ENCODE measurements at places on chromosomes 16 and 17. TPM values are rescaled to one million over a fixed set of nuclear protein-coding genes. Genes with fewer than 3 reads are reported as not detected.

CMIP gene
- total RNA-seq = 13.5 TPM

PRSS22 gene
- total RNA-seq = not detected

DNA sequence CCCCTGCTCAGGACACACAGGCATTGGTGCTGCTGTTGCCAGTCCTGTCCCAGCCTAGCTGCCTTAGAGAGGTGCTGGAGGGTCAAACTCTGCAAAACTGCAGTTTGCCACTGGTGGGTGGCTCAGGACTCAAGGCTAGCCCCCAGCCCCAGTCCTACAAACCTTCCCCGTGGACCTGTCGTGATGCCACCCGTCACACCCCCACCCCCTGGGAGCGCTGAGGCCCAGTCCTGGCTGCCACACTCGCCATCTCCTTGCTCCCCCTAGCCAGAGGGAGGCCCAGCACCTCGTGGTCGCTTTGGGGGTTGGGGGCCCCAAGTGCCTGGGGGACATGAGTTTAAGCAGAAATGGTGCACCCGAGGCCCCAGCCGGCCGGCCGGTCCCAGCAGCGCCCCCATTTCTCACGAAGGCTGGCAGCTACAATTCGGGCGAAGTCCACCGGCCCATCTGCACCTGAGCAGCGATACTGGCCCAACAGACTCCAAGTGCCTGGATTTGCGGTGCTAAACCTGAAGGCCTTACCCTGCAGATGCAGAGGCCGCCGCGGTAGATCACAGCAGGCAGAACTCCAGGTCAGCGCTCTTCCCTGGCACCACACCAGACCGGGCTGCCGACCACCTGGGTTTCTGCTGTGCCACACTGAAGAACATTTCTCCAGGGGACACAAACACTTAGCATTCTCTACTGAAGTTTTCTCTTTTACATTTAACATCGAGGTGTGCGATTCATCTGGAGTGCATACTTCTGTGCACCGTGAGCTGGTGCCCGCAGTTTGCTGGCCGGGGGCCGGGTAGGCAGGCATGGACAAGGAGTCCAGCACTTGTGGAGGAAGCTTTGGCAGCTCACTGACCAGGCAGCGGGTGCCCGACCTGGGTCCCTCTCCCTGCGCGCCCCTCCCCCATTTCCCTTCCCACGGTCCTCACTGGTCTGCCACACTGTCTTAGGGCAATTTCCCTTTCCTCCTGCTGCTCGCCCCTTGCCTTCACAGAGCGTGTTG lies 130.0 kb downstream of the KCNJ12 start:
- no peak for DNase-seq

- no peak for DNase-seq
Observed at GRCh38 chr16:82034981-82035612, at the start of gene HSD17B2. Gene HSD17B2 (plus strand): TSS chr16:82035253. CDS start chr16:82035425, 172 bp downstream.

- peak; percentile 26 for DNase-seq
Observed at GRCh38 chr17:66975614-66976378, 11.3 kb downstream of the CACNG4 start.

DNA sequence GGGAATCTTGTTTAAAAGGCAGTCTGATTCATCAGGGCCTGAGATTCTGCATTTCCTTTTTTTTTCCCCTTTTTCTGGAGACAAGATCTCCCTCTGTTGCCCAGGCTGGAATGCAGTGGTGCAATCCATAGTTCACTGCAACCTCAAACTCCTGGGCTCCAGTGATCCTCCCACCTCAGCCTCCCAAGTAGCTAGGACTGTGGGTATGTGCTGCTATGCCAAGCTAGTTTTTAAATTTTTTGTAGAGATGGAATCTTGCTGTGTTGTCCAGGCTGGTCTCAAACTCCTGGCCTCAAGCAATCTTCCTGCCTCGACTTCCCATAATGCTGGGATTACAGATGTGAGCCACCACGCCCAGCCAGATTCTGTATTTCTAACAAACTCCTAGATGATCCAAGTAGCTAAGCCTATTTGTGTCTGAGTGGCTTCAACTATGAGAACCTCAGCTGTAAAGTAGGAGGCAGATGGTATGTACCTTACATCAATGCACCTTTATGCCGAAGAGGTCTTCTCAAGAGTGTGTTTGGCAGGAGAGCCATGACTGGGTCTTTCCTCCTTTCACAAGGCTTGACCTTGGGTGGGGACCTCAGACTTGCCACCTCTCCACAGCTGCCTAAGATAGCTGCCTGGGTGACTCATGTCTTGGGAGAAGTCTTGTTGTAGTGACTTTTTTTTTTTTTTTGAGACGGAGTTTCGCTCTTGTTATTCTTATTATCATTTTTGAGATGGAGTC lies 10.9 kb downstream of the LDAF1 start:
- peak; percentile 22 for DNase-seq

GRCh38 chr17:2705888-2706795 lies 5.4 kb downstream of the CLUH start:
- no peak for DNase-seq

GRCh38 chr16:73063854-73064211 lies 15.9 kb upstream of the ZFHX3 start:
- DNase-seq = no peak

DNA sequence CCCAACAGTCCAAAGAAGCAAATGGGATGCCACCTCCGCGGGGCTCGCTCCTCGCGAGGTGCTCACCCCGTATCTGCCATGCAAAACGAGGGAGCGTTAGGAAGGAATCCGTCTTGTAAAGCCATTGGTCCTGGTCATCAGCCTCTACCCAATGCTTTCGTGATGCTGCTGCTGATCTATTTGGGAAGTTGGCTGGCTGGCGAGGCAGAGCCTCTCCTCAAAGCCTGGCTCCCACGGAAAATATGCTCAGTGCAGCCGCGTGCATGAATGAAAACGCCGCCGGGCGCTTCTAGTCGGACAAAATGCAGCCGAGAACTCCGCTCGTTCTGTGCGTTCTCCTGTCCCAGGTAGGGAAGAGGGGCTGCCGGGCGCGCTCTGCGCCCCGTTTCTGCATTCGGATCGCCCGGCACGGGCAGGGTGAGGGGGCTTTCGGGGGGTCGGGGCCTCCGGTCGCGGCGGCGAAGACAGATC lies at the start of gene CDH13:
TSS of gene CDH13 (plus strand) at position 179 of the 471 bp plus-strand sequence.
- peak; percentile 86 for DNase-seq

DNA sequence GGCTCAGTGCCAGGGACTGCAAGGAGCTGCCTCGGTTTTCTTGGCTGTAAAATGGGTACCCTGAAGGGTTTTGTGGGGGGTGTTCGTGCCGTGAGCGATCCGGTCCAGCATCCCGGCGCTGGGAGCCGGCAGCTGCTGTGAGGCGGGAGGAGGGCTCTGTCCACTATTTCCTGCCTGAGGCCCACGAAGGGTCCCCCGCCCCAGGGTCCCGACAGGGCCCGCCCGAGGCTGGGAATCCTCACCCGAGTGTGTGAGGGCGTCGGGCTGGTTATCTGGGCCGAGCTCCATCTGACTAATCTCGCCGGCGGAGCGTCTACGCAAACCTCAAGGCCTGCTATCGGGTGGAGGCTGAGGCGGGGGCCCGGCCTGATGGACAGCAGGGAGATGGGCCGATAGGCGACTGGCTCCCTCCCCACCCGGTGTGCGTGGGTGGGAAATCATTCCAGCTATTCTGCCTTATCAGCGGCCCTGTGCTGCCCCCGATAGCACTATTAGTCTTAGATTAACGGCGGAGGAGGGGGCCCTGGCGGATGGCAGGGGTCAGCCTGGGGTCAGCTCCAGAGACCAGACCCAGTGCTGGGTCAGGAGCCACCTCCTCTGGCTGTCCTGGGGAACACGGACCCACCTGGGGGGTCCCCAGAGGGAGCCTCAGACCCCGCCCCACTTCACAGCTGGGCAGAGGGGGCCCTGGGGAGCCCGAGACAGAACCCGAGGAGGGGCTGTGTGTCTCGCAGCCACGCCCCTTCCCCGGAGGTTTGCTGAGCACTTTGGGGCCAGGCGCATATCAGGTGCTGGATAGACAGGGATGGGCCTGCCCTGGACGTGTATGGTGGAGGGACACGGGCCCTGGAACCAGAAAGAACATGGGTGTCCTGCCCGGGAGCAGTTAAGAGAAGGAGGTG lies 44.7 kb downstream of the ZFPM1 start:
- no peak for DNase-seq

DNA sequence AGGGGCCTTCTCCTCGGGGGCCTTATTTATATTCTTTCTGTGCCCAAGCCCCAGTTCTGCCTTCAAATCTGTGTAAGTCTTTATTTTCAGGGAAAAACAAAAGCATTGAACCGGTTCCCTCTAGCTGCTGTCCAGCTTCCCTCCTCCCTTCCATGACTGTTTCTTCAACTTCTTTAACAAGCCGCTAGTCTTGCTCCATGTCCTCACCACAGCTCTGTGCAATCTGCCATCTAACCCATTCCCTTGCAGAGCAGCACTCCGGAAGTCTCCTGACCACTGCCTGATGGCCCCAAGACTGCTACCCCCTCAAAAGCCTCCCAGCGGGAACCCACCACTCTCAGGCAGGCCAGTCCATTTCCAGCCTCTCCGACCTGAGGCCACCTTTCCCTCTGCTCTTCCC lies 16.9 kb downstream of the EMC8 start:
- DNase-seq = no peak

GRCh38 chr17:64385187-64386083 lies 5.2 kb downstream of the PECAM1 start:
- peak; percentile 97 for DNase-seq

DNA sequence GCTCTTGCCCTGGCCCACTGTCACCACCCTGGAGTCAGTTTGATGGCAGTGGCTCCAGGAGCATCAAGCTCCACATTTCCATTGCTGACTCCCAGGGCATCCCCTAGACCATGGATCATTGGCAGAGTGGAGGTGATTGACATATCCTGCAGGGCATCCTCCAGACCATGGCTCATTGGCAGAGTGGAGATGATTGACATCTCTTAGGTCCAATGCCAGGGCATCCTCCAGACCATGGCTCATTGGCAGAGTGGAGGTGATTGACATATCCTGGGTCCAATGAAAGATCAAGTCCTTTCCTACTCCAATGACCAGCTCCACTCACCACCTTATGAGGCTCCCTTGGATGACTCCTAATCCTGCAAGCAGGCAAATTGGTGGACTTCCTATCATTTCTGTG lies 174.3 kb upstream of the NLRP1 start:
- DNase-seq = no peak

DNA sequence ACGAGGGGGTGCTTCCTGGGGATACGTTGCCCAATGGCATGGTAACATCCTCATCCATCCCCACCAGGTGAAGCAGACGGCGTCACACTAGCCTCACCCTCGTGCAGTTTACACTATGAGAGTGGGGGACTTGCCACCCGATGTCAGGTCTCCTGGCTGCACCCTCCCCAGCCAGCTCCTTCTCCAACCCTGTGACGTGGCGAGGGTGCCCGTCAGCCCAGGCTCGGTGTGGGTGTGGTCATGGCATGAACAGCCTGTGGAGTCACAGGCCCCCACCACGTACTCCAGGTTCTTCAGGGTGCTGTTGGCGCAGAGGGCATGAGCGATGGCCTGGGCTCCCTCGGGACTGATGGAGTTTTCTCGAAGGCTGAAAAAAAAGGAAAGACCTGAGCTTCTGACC lies 28.3 kb downstream of the NLRC3 start:
- no peak for DNase-seq

DNA sequence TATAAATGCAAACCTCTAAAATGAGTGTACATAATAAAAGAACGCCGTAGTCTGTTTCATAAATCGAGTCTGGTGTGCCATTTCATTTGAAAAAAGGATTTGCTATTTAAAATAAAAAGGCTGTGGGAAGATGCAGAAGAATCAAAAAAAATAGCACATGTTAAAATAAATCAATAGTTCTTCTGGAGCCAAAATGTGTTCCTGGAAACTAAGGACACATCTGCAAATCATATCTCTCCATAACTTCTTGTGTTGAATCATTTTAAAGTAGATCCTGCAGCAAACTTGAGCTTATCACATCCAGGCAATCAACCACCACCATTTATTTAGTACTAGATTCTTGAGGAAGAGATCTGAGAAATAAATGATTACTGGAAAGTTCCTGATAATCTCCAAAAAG lies 29.0 kb downstream of the XPO6 start:
- no peak for DNase-seq

DNA sequence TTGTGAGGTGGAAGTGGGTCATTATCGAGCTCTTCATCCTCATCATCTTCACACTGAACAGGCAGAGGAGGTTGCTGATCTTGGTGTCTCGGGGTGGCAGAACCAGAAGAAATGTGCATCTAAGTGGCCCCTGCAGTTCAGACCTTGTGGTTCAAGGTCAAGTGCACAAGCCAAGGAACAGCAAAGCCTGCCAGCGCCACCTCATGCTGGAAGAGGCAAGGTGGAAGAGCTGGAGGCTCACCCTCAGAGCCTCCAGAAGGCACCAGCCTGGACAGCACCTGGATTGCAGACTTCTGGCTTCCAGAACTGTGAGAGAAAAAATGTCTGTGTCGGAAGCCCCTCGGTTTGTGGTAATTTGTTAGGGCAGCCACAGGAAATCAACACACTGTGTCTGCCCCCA lies 32.7 kb downstream of the IFT140 start:
- no peak for DNase-seq

- no peak for DNase-seq
Observed at GRCh38 chr17:36008998-36009665, 7.8 kb upstream of the CCL15 start.
